Kidney glomerular epithelial cell (primary cell): ENCODE measurements at places on chromosomes 3 and 15.
A peak's percentile ranks its signal among the peaks of the same experiment; 100 is the strongest.

- DNase-seq: no peak
These were observed 633.1 kb upstream of the TBL1XR1 start for GRCh38 chr3:177830411-177830849.

- DNase-seq: no peak
These were observed 2.3 kb downstream of the GRIP2 start for GRCh38 chr3:14537590-14538450.

DNA sequence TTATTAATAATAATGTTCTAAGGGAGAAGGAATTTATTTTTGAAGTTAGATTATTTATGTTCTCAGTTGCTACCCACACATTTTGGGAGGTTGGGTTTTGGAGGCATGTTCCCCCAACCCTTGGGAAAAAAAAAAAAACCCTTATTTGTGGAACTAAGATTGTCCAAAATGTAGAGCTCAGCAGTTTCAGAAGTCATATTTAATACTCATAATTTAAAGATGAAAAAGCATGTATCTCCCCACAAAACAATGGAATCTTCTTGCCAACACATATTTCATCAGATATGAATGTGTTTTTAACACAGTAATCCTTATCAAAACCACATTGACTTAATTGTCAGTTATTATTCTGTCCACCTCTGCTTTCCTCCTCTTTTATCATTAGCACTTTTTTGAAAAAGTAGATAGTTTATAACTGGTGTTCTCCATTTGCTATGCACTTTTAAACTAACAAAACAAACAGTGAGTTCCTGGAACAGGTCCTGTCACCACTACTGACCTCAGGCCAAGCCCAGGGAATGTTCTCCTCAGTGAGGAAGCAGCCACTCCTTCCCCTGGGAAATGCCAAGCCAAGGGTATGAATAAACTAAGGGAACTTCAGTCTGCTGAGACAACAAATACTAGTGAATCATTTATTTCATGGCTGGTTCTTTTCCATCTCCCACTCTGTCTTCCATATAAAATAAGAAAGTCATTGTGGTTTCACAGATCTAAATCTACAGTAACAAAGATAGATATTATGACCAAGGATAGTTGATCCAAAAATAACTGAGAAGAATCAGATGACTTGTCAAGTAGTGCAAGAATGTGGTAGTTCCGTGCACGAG lies 414.4 kb upstream of the ALCAM start:
- DNase-seq: peak; percentile 91

DNA sequence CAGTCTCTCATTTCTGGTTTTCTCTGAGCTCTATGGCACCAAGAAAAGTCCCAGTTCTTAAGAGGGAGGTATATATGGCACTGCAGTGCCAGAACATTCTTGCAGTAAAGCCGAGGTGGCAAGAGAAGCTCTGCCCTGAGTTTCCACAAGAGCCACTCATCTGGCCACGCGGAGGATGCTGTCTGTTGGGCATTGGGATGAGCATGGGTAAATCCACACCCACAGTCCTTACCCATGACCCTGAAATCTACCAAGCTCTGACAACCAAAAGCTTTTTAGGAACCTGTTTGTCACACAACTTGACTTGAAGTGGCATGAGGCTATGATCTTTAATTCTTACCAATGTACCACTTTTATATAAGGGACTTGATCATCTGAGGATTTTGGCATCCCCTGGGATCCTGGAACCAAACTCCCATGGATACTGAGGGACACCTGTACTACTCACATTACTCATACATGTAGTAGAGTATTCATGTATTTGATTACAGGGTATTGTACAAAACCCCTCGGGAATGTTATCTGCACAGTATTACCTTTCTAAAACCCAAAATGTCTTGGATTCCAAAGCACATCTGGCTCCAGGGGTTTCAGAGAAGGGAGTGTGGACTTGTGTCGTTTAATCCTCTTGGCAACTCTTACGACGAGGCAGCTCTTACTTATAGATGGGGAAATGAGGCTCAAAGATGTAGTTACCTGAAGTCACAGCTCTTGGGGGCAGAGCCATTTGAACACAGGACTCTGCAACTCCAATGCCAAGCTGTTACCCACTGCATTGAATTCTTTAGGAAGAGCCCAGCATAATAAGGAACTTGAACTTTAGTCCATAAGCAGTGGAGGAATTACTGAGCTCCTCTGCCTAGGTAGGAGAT lies 8.8 kb downstream of the RPL32 start:
- no peak for DNase-seq

GRCh38 chr3:132421832-132422231 lies 4.5 kb downstream of the DNAJC13 start:
- DNase-seq: peak; percentile 15

- DNase-seq: no peak
These were observed 513 bp downstream of the CLASP2 start for GRCh38 chr3:33717616-33717865.

DNA sequence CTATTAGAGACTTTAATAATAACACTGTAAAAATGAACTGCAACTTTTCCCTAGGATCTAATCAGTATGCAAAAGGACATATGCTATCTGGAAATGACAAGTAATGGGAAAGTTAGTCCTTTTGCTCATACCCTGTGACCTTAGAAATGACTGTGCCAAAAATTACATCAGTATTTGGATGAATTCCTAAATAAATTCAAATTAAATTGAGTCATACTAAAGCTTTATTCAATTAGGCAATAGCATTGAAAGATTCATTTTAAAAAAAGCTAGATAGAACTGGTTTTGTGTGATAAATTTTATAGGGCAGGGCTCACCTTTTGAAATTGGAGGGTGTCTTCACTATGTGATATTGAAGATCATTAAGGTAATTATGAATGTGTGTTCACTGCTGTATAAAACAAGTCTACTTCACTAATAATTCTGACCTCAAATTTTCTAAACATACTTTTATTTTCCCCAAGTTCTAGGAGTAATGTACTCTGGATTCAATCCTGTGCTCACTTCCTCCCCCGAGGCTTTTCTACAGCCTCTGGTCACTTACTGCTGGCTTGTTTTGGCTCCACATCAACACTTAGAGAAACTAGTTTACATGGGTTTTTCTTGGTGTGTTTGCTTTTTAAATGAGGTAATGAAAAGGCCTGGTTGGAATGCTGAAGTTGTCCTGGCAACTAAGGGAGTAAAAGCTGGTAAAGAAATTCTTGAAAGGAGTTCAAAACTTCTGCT lies 44.4 kb upstream of the SPTSSB start:
- DNase-seq: peak; percentile 92

- no peak for DNase-seq
These were observed 12.9 kb downstream of the CELF6 start for GRCh38 chr15:72307026-72307425.
